T-helper 1 cell (primary cell): ENCODE measurements at places on chromosomes 6 and 20.

- no peak for DNase-seq
Measured at GRCh38 chr6:165325609-165326008, 16.2 kb upstream of the C6orf118 start.

GRCh38 chr6:124475176-124475575 is 487.1 kb upstream of the RNF217 start:
- DNase-seq, result no peak

DNA sequence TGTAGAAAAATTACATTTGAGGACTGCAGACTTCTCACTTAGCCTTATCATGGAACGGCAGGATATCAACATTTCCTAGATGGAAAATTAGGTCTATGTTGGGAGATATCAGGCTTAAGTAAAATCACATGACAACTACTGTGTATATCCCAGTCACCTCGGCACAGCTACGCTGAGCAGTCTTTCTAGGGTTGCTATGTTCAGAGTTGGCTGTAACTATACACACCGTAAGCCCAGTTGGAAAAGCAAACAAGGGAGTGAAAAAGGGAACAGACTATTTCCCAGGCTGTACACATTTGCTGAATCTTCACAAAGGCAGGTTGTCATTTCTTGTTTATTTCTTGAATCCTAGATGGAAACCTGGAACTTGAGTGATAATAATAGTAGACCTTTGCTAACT is 80.7 kb upstream of the PTPRK start:
- no peak for DNase-seq

DNA sequence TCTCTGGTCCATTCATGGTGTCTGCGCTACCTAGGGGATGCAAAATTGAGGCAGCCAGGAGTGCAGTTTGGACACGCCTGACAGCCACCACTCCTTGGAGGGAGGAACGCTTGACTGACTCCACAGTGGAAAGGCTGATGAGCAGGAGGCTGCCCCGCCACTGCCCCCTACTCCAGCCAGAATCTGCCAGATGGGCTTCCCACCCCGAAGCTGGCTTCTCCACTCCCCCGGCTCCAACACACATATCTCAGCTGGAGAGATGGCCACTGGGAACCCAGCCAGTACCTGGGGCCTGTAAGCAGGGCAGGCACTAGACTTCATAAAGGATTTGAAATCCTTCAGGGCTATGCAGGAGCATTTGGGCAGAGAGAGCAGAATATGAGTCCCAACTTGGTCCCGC is 51.4 kb upstream of the BLCAP start:
- no peak for DNase-seq

GRCh38 chr20:60804240-60804917 is 447.7 kb upstream of the CDH4 start:
- no peak for DNase-seq
